ENCODE measurements at places on chromosomes 2 and 18. TPM values are rescaled to one million over a fixed set of nuclear protein-coding genes. Genes with fewer than 3 reads are reported as not detected.

Gene POTEC
- not detected for polyA plus RNA-seq

- DNase-seq, result no peak
- H3K27ac ChIP-seq, result no peak overlapping the region
- no peak overlapping the region for H3K4me3 ChIP-seq
- peaks cover 8% of the 10 kb centered on the region for H3K27me3 ChIP-seq
These were observed 2.5 kb downstream of the TAF4B start for GRCh38 chr18:26228562-26229260.

DNA sequence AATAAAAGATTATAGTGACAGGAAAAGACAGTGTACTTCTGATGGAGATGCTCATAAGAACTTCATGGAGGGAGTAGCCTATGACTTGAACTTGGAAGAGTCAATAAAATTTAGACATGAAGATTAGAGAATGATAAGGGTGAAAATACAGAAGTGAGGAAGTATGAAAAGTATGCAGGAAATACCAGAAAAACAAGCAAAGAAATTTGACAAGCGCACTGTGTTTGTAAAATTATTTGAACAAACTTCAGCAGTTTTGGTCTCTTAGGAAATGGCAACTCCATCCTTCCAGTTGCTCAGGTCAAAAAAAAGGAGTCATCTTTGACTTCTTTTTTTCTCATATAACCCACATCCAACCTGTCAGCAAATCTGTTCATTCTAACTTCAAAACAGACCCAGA lies 864.0 kb upstream of the ZEB2 start:
- no peak overlapping the region for H3K4me3 ChIP-seq
- no peak for DNase-seq
- H3K27ac ChIP-seq, result no peak overlapping the region
- no peaks in the 10 kb centered on the region for H3K36me3 ChIP-seq
- no peaks in the 10 kb centered on the region for H3K27me3 ChIP-seq
- peaks cover 3% of the 10 kb centered on the region for H3K4me1 ChIP-seq

GRCh38 chr2:100921685-100922161 lies 80.4 kb upstream of the RPL31 start:
- no peaks in the 10 kb centered on the region for H3K36me3 ChIP-seq
- H3K27ac ChIP-seq, result no peak overlapping the region
- no peaks in the 10 kb centered on the region for H3K4me1 ChIP-seq
- no peak overlapping the region for H3K4me3 ChIP-seq
- H3K27me3 ChIP-seq, result peaks cover 4% of the 10 kb centered on the region
- no peak for DNase-seq

GRCh38 chr2:190119257-190119656 lies 56.7 kb upstream of the MSTN start:
- no peak overlapping the region for H3K27ac ChIP-seq
- DNase-seq, result no peak
- H3K4me1 ChIP-seq, result no peaks in the 10 kb centered on the region
- H3K27me3 ChIP-seq, result no peaks in the 10 kb centered on the region
- H3K4me3 ChIP-seq, result no peak overlapping the region
